Right atrium auricular region (tissue), 2 donors: ENCODE measurements at places on chromosomes 11 and 22. TPM values are rescaled to one million over a fixed set of nuclear protein-coding genes. Genes with fewer than 3 reads are reported as not detected.

The RCN1 gene
- total RNA-seq, result 27.7 TPM

The MFRP gene
- not detected for total RNA-seq

The SREBF2 gene
- total RNA-seq, result 45.6 TPM

The RTN4R gene
- total RNA-seq, result 1.0 TPM

The PRODH gene
- 8.0 TPM for total RNA-seq

The ART1 gene
- total RNA-seq, result not detected

- no peaks in the 10 kb centered on the region for H3K36me3 ChIP-seq
- H3K4me1 ChIP-seq, result no peaks in the 10 kb centered on the region
- no peaks in the 10 kb centered on the region for H3K27me3 ChIP-seq
- no peak overlapping the region for H3K4me3 ChIP-seq
- H3K27ac ChIP-seq, result no peak overlapping the region
These were observed 12.1 kb downstream of the CCDC81 start for GRCh38 chr11:86386746-86387145.

- peaks cover 81% of the 10 kb centered on the region for H3K36me3 ChIP-seq
- DNase-seq, result no peak
- H3K4me1 ChIP-seq, result no peaks in the 10 kb centered on the region
- no peak overlapping the region for H3K27ac ChIP-seq
- no peak overlapping the region for H3K4me3 ChIP-seq
- H3K27me3 ChIP-seq, result no peaks in the 10 kb centered on the region
These were observed 16.9 kb downstream of the CSNK1E start for GRCh38 chr22:38300197-38300945.

The HIPK3 gene
- total RNA-seq, result 142 TPM
